Left kidney (tissue), 8 donors: ENCODE measurements at places on chromosomes 13 and 19. TPM values are rescaled to one million over a fixed set of nuclear protein-coding genes. Genes with fewer than 3 reads are reported as not detected.

Gene ZNF132
- 16.7 TPM for polyA plus RNA-seq

Gene RXFP2
- polyA plus RNA-seq, result 1.3 TPM

Gene ATP1A3
- 0.65 TPM for polyA plus RNA-seq

Gene CEACAM21
- 1.7 TPM for polyA plus RNA-seq

Gene ZBTB32
- 0.32 TPM for polyA plus RNA-seq

Gene ZNF708
- polyA plus RNA-seq, result 26.2 TPM

Gene HCN2
- 0.32 TPM for polyA plus RNA-seq

Gene S1PR5
- polyA plus RNA-seq, result 0.57 TPM
